ENCODE measurements at places on chromosomes 7 and 10.

- DNase-seq: peak; percentile 90
Observed at GRCh38 chr10:34109952-34110702, 705.0 kb downstream of the PARD3 start.

- no peak for DNase-seq
Observed at GRCh38 chr7:44193011-44193802, 4.0 kb upstream of the GCK start.

DNA sequence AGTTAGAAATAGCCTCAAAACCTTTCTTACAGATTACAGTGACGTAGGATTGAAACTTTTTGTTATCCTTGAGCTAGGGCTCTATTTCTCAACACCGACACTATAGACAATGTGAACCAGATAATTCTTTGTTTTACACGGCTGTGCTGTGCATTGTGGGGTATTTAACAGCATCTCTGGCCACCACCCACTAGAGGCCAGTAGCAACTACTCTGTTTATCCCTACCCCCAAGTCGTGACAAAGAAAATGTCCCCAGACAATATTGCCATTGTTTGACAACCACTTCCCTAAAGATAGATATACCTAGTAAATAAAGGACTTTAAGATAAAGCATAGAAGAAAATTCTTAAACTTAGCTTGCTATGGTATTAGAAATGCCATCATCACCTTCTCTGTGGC lies 359.6 kb downstream of the ARL4A start:
- no peak for DNase-seq

GRCh38 chr10:89248990-89249389 lies 2.6 kb downstream of the LIPA start:
- no peak for DNase-seq

DNA sequence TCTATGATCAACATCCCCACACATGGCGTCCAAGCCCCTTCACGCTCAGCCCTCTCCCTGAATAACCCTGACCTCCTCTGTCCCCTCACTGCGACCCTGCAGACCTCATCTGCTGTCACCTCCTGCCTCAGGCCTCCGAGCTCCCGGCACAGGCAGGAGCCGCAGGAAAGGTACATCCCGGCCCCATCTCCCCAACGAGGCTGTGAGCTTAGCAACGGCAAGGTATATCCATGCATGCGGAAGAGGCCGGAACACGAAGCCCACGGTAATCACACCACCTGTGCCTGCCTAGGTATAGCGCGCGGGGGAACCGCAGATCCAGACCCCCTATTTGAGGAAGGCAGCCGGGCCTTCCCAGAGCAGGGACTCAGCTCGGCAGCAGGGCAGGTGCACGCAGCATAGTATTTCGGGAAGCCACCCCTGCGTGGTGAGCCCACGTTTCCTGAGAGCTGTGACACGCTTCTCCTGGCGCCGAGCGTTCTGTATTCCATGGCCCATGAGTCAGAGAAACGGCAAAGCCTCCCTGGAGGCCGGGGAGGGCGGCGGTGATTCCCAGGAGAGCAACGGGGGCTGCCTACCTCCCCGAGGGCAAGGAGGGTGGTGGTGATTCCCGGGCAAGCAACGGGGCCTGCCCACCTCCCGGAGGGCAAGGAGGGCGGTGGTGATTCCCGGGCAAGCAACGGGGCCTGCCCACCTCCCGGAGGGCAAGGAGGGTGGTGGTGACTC lies 50.1 kb upstream of the DNAAF5 start:
- no peak for DNase-seq

- DNase-seq: peak; percentile 75
Observed at GRCh38 chr7:47557694-47558670, 23.9 kb downstream of the TNS3 start.

DNA sequence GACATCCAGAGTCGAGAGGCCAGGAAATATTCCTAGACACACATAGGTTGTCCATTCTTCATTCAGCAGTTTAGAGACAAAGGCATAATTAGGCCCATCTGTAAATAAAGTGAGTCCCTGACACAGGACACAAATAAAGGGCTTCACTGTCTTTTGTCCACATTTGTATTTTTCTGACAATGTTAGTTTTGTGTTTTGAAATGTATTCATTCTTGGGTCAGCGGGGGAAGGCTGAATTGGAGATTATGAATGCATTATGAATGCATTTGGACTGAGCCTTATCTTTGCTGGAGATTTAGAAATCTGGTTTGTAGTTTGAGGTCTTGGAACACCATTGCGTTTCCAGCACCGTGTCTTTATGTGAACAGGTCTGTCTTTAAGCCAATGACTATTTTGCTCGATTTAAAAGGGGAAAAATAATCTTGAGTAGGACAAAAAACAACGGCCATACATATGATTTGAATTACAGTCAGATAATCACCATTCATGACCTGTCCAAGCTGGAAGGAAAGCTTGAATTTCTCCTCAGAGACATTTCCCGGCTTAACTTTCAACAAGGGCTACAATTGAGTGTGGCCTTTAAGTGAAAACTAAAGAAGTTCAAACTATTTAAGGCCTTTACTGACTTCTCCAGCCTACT lies 334.8 kb downstream of the WDR11 start:
- no peak for DNase-seq

DNA sequence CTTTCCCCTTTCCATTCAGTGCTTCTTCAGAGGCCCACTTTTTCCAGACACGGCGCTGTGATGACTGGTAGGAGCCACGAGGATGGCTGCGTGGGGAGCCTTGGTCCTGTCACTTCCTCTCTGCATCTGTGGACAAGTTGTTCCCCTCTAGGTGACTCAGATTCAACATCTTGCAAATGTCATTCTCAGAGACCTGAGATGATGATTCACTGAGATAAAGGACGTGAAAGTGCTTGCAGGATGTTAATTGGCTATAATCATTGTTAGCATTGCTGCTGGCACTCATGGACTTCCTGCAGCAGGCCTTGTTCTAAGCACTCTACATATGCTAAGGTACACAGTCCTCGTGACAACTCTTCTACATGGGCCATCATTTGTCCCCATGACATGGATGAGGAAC lies 489.8 kb upstream of the ZMIZ1 start:
- DNase-seq: peak; percentile 39

GRCh38 chr7:44769776-44770294 lies 21.2 kb downstream of the ZMIZ2 start:
- peak; percentile 60 for DNase-seq

- DNase-seq: no peak
Observed at GRCh38 chr10:129710510-129710847, 243.4 kb downstream of the MGMT start.

GRCh38 chr7:107563081-107563774 lies 492 bp downstream of the COG5 start:
- DNase-seq: no peak

DNA sequence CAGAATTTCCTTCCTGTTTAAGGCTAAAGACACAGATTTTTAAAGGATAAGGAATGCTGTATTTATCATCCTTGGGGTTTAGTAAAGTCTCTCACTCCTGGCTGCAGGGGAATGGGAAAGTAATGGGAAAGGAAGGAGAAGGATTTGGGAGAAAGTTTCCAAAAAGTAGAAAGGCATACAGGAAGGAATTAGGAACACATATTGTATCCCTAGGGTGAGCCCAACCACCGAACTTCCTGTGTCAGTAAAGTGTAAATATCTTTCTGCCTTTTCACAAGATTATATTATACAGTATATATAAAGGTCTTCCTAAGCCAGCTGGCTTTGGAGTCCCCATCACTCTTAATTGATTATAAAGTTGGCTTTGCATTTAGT lies 12.0 kb upstream of the UBE2D1 start:
- no peak for DNase-seq

DNA sequence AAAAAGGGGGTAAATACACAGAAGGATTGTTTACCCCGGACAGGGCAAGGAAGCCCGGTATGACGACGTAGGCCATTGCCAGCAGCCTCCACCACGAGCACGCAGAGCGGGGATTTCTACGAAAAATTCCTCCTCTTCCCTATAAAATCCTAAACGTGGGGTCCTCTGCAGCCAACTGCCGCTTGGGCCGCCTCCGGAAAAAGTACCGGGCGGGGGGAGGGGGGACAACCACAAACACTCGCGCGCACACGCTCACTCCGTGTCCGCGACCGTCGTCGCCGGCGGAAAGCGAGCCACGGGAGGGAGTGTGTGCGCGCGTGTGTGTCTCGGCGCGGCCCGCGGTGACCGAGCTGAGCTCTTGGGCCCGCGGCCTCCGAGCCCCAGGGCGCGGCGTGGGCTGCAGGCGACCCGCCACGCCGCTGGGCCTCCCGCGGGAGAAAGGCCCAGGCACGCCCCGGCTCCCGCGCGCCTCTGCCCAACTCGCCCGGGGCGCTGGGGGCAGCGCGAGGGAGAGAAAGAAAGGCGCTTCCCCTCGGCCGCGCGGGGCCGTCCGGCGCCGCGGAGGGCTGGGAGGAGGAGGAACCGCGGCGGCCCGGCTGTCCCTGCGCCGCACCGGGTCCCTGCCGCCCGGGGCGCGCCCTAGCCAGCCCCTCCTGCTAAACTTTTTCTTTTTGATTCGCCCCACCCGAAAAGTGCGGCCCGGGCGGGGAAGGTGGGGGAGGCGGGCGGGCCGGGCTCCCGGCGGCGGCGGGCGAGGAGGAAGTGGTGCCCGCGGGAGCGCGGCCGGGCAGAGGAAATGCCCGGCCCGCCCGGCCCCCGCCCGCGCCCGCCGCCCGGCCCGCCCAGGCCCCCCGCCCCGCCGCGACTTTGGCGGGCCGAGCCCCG lies 1.5 kb downstream of the CTBP2 start:
- DNase-seq: peak; percentile 49

- DNase-seq: peak; percentile 93
Observed at GRCh38 chr10:615583-616152, 73.8 kb downstream of the DIP2C start.

DNA sequence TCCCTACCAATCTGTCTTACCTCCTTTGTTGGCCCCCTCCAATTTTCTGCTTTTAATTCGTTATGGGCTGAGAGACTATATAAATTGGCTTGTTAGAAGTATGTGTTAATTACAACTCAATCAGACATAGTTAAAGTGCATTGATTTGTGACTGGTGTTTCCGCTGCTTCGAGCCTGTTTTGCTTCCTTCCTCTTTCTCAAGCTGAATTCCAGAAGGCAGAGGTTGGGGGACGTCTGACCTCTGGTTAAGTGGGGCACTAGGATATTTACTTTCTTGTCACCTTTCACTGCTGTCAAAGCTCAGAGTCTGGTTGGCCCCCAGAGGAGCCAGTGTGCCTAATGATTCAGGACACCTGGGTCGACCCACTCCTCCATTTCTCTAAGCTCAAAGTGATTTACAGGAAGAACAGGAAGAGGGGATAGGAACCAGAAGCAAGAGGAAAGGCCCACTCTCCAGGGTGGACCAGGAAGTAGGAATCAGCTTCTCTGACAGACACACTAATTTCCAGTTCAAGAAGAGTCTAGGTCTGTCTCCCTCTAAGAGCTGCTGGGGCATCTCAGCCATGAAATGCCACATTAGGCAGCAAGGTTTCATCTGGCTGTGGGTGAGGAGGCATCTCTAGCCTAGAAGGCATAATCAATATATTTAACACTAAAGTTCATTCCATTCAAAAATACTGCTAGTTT lies 397.2 kb upstream of the NPVF start:
- no peak for DNase-seq

GRCh38 chr10:113007821-113008220 lies 57.8 kb downstream of the TCF7L2 start:
- peak; percentile 29 for DNase-seq

DNA sequence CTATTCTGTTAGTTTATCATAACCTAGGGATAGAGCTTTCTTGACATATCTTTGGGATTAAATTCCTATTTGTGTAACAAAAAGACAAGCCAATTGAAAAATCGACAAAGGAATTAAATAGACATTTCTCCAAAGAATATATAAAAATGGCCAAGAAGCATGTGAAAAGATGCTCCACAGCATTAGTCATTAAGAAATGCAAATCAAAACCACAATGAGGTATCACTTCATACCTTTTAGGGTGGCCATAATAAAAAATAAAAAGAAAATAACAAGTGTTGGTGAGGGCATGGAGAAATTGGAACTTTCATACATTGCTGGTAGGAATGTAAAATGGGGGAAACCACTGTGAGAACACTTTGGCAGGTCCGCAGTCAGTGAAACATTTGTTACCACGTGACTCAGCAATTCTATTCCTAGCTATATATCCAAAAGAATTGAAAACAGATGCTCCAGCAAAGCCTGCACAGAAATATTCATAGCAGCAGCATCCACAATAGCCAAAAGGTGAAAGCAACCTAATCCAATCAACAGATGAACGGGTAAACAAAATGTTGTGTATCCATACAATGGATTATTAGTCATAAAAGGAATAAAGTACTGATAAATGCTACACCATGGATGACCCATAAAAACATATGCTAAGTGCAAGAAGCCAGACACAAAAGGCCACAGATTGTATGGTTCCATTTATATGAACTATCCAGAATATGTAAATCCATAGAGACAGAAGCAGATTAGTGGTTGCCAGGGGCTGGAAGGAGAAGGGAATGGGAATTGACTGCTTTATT lies 20.5 kb downstream of the SPAG6 start:
- peak; percentile 64 for DNase-seq

- peak; percentile 33 for DNase-seq
Observed at GRCh38 chr10:97640868-97641811, 669 bp downstream of the PI4K2A start.

- peak; percentile 48 for DNase-seq
Observed at GRCh38 chr7:98423043-98423442, 22.2 kb upstream of the BAIAP2L1 start.

DNA sequence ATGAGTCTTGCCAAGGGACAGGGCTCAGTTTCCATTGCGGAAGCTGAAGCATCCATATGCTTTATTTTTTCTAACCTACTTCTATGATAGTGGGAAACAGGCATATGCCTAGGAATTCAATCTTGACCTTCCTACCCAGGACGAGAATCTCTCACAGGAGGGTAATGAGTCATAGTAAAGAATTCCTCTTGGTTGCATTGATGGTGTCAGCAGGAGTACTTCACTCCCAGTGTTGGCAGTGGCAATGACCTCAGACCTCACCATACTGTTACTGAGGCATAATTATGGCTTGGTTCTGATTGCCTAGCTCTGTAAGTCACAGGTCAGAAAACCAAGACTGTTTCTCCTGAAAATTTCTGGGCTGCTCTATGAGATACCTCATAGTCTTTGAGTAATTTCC lies 552.9 kb downstream of the ARL4A start:
- peak; percentile 42 for DNase-seq

DNA sequence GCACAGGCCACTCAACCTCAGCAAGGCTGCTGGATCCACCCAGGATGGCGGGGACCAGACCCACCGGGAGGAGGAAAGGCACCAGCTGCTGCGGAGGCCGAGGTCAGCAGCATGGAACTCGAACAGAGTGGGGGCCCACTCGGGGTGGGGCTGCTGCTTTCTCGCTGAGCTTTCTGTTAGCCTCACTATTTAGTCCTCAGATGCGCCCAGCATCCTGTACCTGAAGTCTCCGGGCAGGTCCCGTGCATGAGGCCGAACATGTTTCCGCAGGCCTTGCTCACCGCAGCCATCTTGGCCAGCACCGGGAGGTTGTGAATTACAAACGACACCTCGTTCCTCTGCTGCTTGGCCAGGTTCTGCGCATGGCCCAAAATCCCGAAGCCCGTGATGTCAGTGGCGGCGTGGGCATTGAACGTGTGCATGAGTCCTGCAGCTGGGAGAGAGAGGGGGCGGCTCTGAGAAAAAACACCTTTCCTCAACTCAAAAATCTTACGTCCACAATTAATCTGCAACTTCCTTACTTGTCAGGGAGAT lies 22.8 kb upstream of the PHYH start:
- no peak for DNase-seq

- no peak for DNase-seq
Observed at GRCh38 chr7:22325671-22326070, 31.3 kb downstream of the RAPGEF5 start.

- no peak for DNase-seq
Observed at GRCh38 chr7:12637819-12638592, 49.4 kb upstream of the ARL4A start.
